ENCODE measurements at places on chromosomes 7 and 10. TPM values are rescaled to one million over a fixed set of nuclear protein-coding genes. Genes with fewer than 3 reads are reported as not detected.

- no peak for DNase-seq
- H3K4me3 ChIP-seq = peak overlapping the region; percentile 42
- H3K27me3 ChIP-seq = no peaks in the 10 kb centered on the region
- peaks cover 38% of the 10 kb centered on the region for H3K4me1 ChIP-seq
- H3K27ac ChIP-seq = peak overlapping the region; percentile 77
Measured at GRCh38 chr7:1533547-1534329, 3.2 kb downstream of the MAFK start.

- H3K4me3 ChIP-seq = no peak overlapping the region
- DNase-seq = no peak
- no peaks in the 10 kb centered on the region for H3K36me3 ChIP-seq
- H3K27me3 ChIP-seq = no peaks in the 10 kb centered on the region
Measured at GRCh38 chr10:80612261-80612660, 74.6 kb downstream of the SH2D4B start.

- no peaks in the 10 kb centered on the region for H3K36me3 ChIP-seq
- no peaks in the 10 kb centered on the region for H3K4me1 ChIP-seq
- DNase-seq = no peak
- H3K27ac ChIP-seq = no peak overlapping the region
- no peaks in the 10 kb centered on the region for H3K27me3 ChIP-seq
- H3K4me3 ChIP-seq = no peak overlapping the region
Measured at GRCh38 chr7:106180721-106181120, 68.6 kb upstream of the SYPL1 start.

GRCh38 chr10:96585736-96586418 lies 935 bp downstream of the TM9SF3 start:
- no peaks in the 10 kb centered on the region for H3K27me3 ChIP-seq
- DNase-seq = peak; percentile 52
- peak overlapping the region; percentile 57 for H3K4me3 ChIP-seq
- H3K27ac ChIP-seq = peak overlapping the region; percentile 99
- H3K36me3 ChIP-seq = no peaks in the 10 kb centered on the region

DNA sequence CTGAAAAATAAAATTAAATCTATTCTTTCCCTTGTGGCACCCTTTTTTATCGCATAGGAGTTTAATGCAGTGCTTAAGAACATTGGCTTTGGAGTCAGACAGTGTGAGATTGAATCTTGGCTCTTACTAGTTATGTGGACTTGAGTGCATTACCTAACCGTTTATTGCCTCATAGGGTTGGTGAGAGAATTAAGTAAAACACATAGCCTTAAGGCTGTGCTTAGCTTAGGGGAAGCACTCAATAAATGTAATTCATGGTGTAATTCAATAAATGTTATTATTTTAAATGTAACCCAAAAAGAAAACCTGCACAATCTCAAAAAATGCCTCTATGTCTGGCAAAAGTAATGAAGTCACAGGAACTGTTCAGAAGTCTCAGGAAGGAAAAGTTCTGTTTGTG lies 2.7 kb downstream of the STK17A start:
- peak overlapping the region; percentile 73 for H3K4me3 ChIP-seq
- H3K27ac ChIP-seq = peak overlapping the region; percentile 87
- no peaks in the 10 kb centered on the region for H3K36me3 ChIP-seq
- peak; percentile 31 for DNase-seq

GRCh38 chr10:21943633-21944265 lies 59.8 kb downstream of the DNAJC1 start:
- H3K27me3 ChIP-seq = no peaks in the 10 kb centered on the region
- H3K4me1 ChIP-seq = no peaks in the 10 kb centered on the region
- no peak overlapping the region for H3K27ac ChIP-seq
- no peaks in the 10 kb centered on the region for H3K36me3 ChIP-seq

GRCh38 chr7:101172005-101172853 lies 6.9 kb upstream of the VGF start:
- no peak overlapping the region for H3K4me3 ChIP-seq
- no peak overlapping the region for H3K27ac ChIP-seq
- peaks cover 84% of the 10 kb centered on the region for H3K27me3 ChIP-seq
- no peaks in the 10 kb centered on the region for H3K36me3 ChIP-seq
- H3K4me1 ChIP-seq = peaks cover 57% of the 10 kb centered on the region

DNA sequence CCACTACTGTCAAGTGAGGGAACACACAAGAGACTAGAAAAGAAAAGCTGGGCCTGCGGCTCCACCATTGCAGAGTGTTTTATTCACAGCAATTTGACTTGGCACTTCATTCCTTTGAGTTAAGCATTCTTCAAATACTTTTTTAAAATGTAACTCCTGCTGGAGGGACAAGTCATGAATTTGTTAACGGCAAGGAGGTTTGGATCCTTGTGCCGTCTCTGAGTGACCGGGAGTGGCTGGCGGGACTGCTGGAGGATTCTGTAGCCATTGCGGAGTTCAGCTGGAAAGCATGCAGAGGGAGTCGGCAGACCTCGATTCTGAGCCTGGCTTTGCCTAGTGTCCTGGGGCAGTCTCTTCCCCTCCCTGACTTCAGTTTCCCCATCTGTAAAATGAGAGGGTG lies 9.8 kb downstream of the HSPA12A start:
- peaks cover 5% of the 10 kb centered on the region for H3K27me3 ChIP-seq
- H3K36me3 ChIP-seq = no peaks in the 10 kb centered on the region
- no peak overlapping the region for H3K27ac ChIP-seq
- no peak overlapping the region for H3K4me3 ChIP-seq

DNA sequence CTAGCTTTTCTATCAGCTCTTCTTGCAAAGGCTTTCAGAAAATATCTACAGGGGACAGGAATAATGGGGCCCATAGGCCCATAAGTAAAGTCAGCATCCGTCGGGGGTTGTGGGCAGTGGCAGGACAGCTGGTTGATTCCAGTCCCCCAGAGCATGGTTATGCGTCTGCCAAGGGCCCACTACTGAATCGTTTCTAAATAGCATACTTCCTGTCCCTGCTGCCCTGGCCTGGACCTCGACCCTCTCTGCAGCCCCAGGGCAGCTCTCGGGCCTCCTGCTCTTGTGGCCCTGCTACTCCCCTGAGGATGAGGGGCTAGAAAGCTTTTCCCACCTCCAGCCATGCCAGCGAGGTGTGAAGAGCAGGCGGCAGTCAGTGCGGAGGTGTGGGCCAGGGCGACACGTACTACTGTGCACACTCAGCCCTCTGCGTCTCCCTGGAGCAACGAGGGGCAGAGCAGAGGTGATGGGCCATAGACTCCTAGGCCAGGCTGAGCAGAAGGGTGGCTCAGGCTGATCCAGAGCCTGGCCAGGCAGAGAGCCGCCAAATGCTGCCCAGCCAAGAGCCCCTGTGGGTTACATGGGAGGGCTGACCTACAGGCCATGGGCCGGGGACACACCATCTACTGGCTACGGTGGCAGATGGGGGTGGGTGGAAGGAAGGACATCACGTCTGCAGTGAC lies 4.7 kb upstream of the OPN4 start:
- H3K36me3 ChIP-seq = no peaks in the 10 kb centered on the region
- no peak overlapping the region for H3K4me3 ChIP-seq
- H3K27me3 ChIP-seq = no peaks in the 10 kb centered on the region

GRCh38 chr7:101198476-101198875 lies 2.4 kb downstream of the MOGAT3 start:
- no peak overlapping the region for H3K4me3 ChIP-seq
- no peaks in the 10 kb centered on the region for H3K27me3 ChIP-seq
- no peak overlapping the region for H3K27ac ChIP-seq
- H3K36me3 ChIP-seq = no peaks in the 10 kb centered on the region
- no peak for DNase-seq
- peaks cover 10% of the 10 kb centered on the region for H3K4me1 ChIP-seq

Gene NKX6-2
- not detected for total RNA-seq

Gene IL6
- total RNA-seq = not detected

Gene PPP1R17
- not detected for total RNA-seq

Gene TMEM176A
- 2.6 TPM for total RNA-seq

Gene GIMAP6
- 158 TPM for total RNA-seq
